ENCODE measurements at places on chromosomes 1 and 21.

- no peak for DNase-seq
These were observed 18.6 kb downstream of the LURAP1 start for GRCh38 chr1:46221749-46222148.

GRCh38 chr1:57550092-57550491 lies 126.2 kb upstream of the DAB1 start:
- DNase-seq = peak; percentile 2

DNA sequence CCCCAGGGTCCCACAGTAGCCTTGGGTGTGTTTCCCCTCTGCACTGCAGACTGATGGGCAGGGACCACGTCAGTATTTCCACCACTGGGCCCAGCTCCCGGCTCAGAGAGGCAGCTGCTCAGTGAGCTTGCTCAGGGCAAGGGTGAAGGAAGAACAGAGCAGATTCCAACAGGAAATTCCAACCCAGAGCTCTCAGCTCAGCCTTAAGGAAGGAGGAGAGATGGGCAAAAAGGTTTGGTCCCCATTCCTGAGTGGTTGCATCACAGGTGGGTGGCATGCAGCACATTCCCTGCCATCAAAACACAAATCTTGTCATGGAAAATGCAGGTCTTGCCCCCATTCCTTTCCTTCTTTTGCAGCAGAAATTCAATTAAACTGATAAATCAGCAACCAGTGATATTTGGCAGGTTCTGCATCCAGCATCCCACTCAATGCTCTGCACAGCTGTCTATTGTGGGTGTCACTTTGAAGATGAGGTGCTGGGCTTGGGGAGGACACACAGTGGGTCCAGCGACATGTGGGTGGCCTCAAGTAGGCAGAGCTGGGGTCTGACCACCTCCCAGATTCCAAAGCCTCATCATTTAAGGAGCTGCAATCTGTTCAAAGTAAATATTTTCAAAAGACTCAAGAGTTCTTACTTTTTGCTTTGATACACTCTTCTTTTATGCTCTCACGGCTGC lies 315.4 kb downstream of the DSCAM start:
- DNase-seq = peak; percentile 56

GRCh38 chr1:196366817-196367495 lies 241.3 kb downstream of the KCNT2 start:
- DNase-seq = no peak

- peak; percentile 36 for DNase-seq
These were observed 367.1 kb upstream of the ADGRL4 start for GRCh38 chr1:79373481-79374125.

DNA sequence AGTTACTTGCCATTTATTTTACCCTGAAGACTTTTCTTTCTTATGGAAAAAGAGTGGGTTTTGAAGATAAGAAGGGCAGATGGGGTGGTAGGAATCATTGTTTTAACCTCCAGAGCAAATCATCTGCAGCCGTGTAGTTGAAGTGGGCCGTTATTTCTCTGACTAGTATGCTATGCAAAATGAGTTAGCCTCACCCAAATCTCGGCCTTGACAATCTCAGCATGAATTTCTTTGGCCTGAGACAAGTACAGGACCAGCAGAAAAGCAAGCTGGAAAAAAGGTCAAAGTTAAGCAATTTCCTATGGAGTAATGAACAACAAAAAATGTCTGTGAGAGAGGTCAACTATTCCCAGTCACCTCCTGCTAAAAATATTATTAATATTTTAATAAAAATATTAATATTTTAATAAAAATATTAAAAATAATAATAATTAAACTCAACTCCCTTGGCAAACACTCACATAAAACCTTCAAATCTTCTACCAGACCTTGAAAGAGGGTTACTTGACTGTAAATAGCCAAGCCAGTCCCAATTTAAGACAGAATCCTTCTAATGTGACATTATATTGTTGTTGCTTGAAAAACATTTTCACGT lies 6.8 kb upstream of the TEKT2 start:
- no peak for DNase-seq

- DNase-seq = no peak
These were observed 3.1 kb downstream of the TMEM125 start for GRCh38 chr1:43272576-43273571.

DNA sequence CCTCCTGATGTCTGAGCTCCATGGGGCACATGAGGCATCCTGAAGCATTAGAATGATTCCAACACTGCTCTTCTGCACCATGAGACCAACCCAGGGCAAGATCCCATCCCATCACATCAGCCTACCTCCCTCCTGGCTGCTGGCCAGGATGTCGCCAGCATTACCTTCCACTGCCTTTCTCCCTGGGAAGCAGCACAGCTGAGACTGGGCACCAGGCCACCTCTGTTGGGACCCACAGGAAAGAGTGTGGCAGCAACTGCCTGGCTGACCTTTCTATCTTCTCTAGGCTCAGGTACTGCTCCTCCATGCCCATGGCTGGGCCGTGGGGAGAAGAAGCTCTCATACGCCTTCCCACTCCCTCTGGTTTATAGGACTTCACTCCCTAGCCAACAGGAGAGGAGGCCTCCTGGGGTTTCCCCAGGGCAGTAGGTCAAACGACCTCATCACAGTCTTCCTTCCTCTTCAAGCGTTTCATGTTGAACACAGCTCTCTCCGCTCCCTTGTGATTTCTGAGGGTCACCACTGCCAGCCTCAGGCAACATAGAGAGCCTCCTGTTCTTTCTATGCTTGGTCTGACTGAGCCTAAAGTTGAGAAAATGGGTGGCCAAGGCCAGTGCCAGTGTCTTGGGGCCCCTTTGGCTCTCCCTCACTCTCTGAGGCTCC lies 11.1 kb upstream of the RASSF5 start:
- DNase-seq = no peak

- DNase-seq = no peak
These were observed at the start of gene FGR for GRCh38 chr1:27634985-27635367. Gene FGR, minus strand, starts transcription at chr1:27635185. Its CDS starts 11,269 bp downstream, at chr1:27623916.

- no peak for DNase-seq
These were observed 55.5 kb downstream of the EDN2 start for GRCh38 chr1:41428738-41429640.

DNA sequence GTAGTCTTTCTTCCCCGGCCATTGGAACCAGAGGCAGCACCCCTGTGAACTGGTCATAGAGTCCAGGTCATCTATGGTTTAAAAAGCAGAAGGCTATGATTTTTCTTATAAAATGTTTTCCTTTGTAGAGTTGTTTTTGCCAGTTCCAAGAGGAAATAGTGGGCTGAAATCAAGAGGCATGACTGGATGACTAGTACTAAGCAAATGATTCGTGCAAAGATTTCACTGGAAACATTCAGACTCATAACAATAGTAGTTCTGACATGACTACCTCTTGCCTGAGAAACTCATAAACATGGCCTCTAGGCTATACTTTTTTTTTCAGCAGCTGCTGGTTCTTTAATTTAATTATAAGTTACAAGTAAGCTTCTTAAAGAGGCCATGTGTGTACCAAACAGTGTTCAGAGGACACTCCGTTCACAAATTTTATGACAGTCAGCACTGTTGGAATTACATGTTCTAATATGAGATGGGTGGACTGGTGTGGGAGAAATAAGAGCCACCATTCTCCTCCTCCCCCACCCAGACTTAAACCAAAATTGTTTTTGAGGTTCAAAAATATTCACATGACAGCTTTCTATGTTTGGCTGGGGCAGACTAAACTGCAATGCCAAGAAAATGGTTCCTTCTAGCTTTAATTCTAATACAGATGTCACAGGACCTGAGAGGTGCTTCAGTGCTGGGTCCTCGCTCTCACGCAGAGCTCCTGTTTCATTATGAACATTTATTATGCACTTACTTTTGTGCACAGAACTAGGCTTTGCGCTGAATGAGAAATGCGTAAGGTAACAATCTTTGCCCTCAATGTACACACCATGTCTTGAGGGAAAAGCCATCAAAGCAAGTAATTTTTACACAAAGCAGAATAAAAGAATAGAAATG lies 147.5 kb downstream of the ZC3H11B start:
- DNase-seq = peak; percentile 27

DNA sequence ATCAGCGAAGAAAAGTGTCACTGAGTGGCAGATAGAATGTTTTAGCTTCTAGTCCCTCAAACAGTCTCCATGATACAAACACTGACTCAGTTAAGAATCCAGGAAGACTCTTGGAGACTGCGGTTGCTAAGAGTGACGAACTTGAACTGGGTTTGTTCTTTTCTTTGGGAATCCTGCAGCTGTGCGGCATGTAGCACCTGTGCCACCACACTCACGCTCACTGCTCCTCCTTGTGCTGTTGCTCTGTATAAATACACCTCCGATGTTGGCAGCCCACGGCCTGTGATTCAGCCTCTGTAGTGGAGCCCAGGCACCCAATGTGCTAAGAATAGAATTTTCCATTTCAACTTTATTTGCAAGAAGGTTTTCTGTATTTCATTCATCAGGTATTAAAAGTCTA lies 5.5 kb upstream of the PPIE start:
- no peak for DNase-seq
